Activated T-helper 17 cell treated with anti-CD3 and anti-CD28 coated beads, Interleukin-2, amount 50 U/mL, for 72 hours (primary cell): ENCODE measurements at places on chromosomes 7 and 10. TPM values are rescaled to one million over a fixed set of nuclear protein-coding genes. Genes with fewer than 3 reads are reported as not detected.

DNA sequence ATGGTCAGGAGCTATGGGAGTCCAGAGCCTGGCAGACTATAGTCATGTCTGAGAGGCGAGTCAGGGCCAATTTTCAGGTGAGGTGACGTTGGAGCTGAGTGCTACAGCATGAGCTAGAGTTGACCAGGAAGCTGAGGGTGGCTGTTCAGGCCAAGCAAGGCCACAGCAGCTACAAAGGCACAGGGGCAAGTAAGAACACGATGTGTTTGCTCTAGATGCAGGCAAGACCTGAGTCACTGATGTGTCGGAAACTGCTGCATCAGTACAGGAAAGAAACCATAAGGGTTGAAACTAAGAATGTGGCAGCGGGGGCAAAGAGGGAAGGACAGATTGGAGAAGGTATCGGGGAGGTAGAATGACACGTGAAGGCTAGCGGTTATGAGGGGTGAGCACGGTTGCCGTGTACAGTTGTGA lies 11.8 kb upstream of the RRP12 start:
- peak; percentile 84 for ATAC-seq

Gene SEMA3D
- total RNA-seq = not detected

DNA sequence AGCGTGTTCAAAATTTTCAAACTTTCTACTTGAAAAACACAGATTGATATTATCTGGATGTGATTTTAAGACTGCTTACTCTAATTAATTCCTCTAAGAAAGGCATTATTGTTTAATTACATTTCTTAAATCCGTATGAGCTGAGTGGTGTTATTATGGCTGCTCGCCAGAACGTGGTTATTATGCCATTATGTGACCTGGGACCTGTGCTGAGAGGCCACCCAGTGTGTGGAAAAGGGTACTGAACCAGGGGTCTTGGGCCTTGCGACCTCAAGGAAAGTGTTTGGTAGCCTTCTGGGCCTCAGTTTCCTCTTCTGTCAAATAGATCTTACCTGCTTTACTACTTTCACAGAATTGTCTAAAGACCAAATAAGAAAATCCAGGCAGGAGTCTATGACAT lies 15.4 kb downstream of the LGI1 start:
- no peak for ATAC-seq

Gene KDM7A
- 31.1 TPM for total RNA-seq

Gene ABCA13
- total RNA-seq = not detected

Gene DRGX
- total RNA-seq = not detected

- no peak for ATAC-seq
Measured at GRCh38 chr10:119286983-119287633, 79.7 kb downstream of the GRK5 start.

- ATAC-seq = peak; percentile 53
Measured at GRCh38 chr10:33098951-33099663, 141.1 kb upstream of the ITGB1 start.

DNA sequence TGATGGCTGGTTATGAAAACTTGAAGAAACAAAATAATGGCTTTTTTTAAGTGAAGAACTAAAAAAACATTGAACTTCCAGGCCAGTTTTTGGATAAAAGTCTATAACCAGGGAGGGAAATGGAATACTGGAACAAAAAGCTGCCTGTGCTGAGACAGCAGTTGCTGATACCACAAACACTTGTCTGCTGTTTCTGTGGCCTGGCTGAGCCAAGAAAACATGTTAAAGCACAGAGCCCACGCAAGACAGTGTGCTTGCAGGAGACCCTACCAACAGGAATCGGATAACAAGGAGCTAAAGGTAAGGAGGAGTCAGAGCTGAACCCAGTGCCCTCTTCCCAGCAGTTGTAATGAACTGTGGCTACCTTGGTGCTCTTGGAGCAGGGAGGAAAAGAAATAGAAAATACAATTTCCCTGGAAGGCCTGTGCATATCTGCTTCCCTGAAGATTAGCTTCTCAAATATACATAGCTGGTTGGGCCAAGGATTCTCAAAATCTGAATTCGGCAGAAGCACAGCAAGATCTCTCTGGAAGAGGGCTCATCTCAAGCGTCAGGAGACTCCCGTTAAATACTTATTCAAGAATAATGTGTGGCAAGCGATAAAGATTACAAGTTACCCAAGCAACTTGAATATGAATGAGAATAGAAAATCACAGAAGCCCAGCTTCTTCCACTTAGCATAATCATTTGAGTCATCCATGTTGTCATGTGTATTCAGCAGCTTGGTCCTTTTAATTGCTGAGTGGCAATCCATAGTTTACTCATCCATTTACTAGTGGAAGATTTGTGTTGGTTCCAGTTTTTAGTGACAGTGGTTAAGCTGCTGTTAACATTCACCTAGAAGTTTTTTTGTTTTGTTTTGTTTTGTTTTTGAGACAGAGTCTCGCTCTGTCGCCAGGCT lies 87.6 kb downstream of the NOD1 start:
- peak; percentile 57 for ATAC-seq

Gene TRIM73
- total RNA-seq = 8.6 TPM

DNA sequence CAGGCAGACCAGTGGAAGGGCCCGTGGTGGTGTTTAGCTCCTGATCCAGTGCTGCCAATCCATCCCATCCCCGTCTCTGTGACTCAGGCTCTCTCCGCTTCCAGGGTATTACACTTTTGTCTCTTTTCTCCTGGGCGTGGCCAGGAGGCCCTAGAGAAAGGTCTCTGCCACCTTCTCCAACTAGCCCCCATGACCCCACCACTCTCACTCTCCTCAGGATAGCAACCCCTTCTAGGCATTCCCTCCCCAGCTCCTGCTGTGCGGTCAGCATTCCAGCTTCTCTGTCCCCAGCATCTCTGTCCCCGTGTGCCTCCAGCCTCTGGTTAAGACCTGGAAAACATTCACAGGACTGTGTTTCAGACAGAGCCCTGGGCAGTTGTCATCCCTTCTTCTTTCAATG lies 36.2 kb upstream of the R3HCC1L start:
- no peak for ATAC-seq

DNA sequence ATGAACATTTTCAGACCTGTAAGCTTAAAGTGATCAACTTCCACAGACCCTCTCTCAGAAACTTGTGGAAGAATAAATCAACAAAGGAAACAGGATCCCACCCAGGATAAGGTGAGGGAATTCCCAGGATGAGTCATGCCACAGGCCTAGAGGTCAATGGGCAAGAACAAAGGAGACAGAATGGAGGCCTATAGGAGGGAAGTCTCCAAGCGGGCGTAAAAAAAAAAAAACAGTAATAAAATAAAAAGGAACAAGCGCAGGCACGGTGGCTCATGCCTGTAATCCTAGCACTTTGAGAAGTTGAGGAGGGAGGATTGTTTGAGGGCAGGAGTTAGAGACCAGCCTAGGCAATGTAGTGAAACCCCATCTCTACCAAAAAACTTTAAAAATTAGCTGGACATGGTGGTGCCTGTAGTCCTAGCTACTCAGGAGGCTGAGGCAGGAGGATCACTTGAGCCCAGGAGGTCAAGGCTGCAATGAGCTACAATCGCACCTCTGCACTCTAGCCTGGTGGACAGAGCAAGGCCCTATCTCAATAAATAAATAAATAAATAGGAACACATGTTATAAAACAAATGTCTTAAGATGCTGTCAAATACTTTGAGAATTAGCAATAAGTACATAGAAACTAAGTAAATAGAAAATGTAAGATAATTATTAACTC lies 8.4 kb downstream of the SORBS1 start:
- ATAC-seq = no peak

Gene NAT16
- total RNA-seq = not detected

Gene OR2A5
- total RNA-seq = not detected

GRCh38 chr7:132577206-132578049 lies 1.2 kb upstream of the PLXNA4 start:
- no peak for ATAC-seq

GRCh38 chr10:55168343-55168742 lies 367.3 kb upstream of the PCDH15 start:
- no peak for ATAC-seq

Gene NYAP1
- 0.15 TPM for total RNA-seq

DNA sequence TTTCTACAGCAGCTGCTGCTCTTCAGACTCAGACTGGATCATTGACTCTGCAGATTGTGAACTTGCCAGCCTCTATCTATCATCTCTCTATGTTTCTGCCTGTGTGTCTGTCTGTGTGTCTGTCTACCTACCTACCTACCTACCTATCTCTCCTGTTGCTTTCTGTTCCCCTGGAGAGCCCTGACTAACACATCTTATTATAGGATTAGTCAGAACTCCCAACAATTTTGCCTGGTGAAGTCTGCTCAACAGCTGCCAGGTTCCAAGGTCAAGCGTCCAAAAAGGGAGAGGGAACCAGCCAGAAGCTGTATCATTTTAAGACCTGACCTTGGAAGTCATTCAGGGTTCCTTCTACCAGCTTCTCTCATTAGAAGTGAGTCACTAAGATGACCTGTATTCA lies 579.0 kb upstream of the DPP6 start:
- ATAC-seq = no peak

GRCh38 chr7:22894546-22894945 lies 71.9 kb upstream of the TOMM7 start:
- no peak for ATAC-seq

- no peak for ATAC-seq
Measured at GRCh38 chr10:20287586-20287985, 471.4 kb downstream of the PLXDC2 start.

DNA sequence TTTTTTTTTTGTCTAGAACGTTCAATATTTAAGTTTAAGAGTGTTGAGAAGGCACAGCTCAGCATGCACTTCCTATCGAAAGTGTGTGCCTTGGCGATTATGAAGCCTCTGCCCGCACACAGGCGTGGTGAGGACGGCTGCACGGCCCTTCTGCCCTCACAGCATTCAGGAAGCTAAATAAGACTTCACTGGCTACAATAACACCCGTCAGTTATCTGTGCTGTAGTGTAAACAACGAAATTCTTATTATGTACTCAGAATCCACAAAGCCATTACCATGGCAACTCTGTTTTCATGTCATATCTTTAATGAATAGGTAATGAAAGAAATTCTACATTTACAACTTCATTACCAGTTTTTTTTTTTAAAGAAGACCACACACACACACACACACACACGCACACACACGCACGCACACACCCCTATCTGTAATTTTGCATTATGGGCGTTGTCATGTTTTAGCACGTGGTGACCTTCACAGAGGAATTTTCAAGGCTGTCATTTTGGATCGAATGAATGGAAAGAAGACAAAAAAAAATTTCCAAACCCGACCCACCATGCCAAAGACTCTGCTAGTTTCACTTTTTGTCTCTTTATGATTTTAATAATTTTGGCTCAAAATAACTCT lies 254.8 kb upstream of the CTBP2 start:
- no peak for ATAC-seq

DNA sequence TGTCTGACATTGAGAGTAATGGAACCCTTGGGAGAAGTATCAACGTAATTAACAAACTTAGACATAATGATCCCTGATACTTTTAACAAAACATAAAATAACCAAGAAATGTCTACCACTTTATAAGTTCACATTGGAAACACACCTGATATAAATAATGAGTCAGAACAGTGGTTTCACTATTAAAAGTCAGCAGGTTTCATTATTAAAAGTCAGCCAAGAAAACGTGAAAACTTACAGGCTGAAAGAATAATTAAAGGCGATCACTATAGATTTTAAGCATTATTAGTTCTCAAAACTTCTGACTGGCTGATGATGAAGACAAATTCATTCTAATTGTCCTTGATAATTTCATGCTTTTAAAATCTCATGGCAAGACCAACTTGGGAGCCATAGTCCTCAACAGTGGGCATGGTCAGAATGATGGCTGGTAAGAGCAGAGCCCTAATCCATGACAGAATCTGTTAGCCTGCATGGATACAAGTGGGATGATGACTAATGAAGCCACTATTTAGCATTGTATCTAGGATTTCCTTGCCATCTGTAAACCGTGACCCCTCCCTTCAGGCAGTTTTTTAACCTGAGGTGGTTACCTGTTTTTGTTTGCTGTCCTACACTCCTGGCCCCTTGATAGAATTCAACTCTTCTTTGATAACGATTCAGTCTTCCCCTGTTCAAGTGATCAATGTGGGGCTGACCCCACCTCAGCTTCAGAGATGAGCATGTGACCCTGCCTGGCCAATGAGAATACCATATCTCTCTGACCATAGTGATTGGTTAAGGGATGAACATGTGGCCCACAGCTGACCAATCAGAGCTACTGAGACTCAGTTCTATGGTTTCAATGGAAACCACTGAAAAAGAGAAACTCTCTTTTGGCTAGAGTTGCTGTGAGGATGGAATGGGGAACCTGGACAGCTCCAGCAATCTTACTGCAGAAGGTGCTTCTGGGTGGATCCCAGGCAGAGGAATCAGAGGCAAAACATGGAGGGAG lies 151.0 kb downstream of the PLPP4 start:
- no peak for ATAC-seq

Gene NKX1-2
- total RNA-seq = not detected

GRCh38 chr7:81213394-81213793 lies 294.5 kb upstream of the SEMA3C start:
- no peak for ATAC-seq

Gene CLRN3
- total RNA-seq = not detected

DNA sequence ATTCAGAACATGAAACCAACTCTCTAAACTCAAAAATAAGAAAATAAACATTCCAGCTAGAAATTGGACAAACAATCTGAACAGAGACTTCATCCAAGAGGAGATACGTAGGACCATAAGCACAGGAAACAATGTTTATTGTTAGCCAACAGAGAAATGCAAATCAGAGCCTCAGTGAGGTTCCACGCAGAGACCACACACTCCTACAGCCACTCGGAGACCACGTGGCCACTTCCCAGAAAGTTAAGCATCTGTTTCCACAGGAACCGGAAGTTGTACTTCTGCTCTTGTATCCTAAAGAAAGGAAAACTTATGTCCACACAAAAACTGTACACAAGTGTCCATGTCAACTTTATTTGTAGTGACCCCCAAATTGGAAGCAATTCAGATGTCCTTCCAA lies 214.8 kb downstream of the MGMT start:
- ATAC-seq = no peak

- ATAC-seq = peak; percentile 62
Measured at GRCh38 chr7:90595801-90596670, at the start of gene CDK14. Gene CDK14 (plus strand): TSS chr7:90596321. CDS start chr7:90596628, 307 bp downstream.

Gene TDRD1
- 0.09 TPM for total RNA-seq

Gene SFMBT2
- total RNA-seq = 24.8 TPM

GRCh38 chr7:107951896-107952295 lies 51.1 kb downstream of the LAMB1 start:
- no peak for ATAC-seq

- no peak for ATAC-seq
Measured at GRCh38 chr7:44215531-44215930, 14.8 kb downstream of the YKT6 start.
